Posterior cingulate gyrus (tissue), 11 donors: ENCODE measurements at places on chromosomes 5 and 9.

DNA sequence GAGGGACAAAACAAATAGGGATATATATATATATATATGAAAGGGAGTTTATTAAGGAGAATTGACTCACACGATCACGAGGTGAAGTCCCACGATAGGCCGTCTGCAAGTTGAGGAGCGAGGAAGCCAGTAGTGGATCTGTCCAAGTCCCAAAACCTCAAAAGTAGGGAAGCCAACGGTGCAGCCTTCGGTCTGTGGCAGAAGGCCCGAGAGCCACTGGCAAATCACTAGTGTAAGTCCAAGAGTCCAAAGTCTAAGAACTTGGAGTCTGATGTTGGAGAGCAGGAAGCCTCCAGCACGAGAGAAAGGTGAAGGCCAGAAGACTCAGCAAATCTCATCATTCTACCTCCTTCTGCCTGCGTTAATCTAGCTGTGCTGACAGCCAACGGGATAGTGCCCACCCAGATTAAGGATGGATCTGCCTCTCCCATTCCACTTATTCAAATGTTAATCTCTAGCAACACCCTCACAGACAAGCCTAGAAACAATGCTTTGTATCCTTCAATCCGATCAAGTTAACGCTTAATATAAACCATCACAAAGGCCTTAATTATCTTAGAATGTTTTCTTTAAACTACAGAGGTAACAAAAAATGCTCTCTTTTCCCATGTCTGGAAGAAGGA lies 23.8 kb upstream of the DAB2 start:
- no peak for DNase-seq

GRCh38 chr5:154999865-155000264 lies 13.7 kb upstream of the KIF4B start:
- DNase-seq: no peak

- no peak for DNase-seq
Observed at GRCh38 chr9:68704498-68704813, 584 bp upstream of the PIP5K1B start.

DNA sequence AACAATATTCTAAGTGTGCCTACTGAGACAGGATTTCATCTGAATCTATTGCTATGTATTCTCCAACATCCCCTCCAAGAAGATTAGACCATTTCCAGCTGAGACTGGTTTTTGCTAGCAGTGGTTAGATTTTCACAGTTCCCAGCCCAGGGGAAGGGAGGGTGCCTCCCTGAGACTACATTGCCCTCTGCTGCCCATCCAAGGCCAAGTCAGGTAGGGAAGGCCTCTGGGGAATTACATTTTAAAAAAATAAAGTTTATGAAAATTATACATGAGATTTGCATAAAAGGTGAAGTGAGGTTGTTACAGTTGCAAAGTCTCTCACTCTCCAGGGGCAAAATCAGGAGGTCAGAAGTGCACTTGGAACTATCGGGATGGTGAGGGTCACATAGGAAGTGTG lies 28.0 kb upstream of the SYK start:
- no peak for DNase-seq

DNA sequence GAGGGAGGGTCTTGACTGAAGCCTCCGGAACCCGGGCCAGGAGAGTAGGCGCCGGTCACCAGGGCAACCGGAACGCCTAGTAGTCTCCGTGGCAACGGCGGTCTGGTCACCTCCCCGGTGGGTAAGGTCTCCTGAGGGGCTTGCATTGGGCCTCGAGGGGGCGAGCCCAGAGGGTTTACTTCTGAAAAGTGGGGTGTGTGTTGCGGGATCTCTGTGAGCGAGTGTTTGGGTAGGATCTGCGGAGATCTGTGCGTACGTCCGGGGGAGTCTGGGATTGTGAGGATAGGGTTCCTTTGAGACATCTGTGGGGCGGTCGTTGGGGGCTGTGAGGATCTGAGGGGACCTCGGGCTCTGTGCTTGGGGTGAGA lies at the start of gene FAM221B:
Gene FAM221B (minus strand): TSS at position 17 of the 368 bp plus-strand sequence. CDS start 2,571 bp downstream, outside the sequence.
- no peak for DNase-seq

GRCh38 chr5:80725446-80725845 lies 70.7 kb upstream of the DHFR start:
- no peak for DNase-seq

- DNase-seq: no peak
Observed at GRCh38 chr5:56012281-56012963, 17.7 kb upstream of the IL6ST start.
